ENCODE measurements at places on chromosomes 3 and 15.
A peak's percentile ranks its signal among the peaks of the same experiment; 100 is the strongest.

DNA sequence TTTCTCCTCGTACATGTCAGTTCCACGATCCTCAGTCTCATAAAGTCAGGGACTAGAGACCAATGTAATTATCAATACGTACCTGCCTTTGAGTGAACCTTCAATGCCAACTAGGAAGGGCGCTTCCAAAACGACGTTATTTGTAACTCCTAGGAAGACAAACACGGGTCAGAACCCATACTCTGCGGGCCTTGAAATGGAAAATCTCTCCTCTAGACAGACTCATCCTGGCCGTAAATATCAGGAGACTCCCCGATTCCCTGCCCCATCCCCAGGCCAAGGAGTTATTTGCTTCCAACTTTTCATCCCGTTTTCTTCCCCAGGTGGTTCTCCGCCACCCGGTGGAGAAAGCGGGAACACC, 578 bp downstream of the OIP5 start:
- DNase-seq, result peak; percentile 70

DNA sequence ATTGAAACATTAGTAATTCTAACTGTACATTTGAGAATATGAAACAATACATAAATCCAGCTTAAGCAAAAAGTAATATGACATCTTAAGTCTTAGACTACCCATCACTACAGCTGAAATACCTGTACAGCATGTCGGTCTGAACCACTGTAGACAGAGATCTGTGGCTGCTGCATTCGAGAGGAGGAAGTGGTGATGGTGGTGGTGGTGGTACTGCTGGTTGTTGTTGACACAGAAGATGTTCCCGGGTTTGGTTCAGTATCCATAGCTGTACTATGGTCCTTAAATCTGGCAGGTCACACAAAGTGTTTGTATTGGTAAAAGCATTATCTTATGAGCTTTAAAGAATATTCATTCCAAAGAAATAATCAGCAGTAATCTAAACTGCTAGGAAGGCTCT, 2.9 kb downstream of the PHC3 start:
- DNase-seq, result no peak

GRCh38 chr15:91133511-91133910, 33.5 kb downstream of the SV2B start:
- DNase-seq, result no peak

- DNase-seq, result no peak
Measured at GRCh38 chr3:149267565-149267964, 45.9 kb upstream of the CP start.

- no peak for DNase-seq
Measured at GRCh38 chr3:39548282-39548681, 80.8 kb downstream of the MOBP start.

DNA sequence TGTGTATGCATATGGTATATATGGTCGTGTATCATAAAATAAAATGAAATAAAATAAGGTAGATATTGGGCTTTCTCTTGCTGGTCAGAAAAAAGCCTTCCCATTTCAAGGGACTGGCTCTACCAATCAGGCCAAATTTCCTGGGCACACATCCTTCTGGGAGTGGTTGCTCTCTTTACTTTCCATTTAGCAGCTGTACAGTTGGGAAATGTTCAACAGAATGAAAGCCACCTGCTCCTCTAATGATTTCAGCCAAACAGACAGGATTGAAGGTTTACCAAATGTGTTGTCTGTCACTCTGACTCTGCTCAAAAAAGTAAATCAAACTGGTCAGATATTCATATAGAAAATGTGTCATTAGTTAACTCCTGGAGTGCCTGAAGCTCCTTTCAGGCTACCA, 380.4 kb downstream of the ROBO2 start:
- no peak for DNase-seq

DNA sequence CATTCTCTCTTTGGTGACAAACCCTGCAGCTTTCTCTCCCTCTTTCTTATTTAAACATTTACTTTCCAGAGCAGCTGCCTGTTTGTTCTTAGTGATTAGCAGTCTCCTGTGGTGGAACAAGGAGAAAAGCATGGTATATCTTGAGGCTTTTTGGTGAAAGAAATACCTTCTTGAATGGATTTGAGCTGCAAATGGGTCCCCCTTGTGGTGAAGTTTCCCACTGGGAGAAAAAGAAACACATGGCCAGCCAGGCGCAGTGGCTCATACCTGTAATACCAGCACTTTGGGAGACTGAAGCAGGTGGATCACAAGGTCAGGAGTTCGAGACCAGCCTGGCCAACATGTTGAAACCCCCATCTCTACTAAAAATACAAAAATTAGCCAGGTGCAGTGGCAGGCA, 48.3 kb upstream of the ACP3 start:
- DNase-seq, result peak; percentile 18

DNA sequence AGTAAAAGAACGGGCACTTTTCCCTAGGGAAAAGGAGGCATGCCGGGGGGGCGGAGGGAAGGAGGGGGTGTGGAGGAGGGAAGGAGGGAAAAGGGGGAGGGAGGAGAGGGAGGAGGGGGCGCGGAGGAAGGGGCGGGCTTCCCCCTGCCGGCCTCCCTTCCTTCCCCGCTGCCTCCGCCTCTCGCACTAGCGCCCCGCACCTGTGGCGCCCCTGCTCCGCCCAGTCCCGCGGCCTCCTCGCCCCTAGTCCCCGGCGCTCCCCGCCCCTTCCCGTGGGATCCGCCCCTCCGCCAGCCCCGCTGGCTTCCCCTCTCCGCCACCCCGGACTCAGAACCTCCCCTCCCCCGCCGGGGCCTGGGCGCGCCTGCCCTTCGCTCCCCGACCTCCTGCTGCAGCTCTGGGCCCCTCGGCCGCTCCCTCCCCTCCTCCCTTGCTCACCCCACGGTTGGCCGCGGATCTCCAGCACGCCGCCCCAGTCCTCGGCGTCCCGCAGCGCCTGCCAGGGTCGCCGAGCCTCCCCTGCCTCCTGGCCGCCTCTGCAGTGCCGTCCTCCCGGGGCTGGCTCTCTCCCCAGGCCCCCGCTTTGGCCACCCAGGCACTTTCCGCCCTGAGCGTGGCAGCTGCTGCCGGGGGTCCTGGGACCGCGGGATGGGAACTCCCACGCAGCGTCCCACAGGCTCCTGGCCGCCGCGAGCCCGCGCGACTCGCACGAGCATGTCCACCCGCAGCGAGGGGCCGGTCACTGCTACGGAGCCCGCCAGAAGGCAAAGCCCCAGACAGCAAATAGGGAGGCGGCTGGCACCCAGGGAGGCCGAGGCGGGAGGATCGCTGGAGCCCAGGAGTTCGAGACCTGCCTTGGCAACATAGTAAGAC, 147.4 kb downstream of the TJP1 start:
- DNase-seq, result peak; percentile 70

DNA sequence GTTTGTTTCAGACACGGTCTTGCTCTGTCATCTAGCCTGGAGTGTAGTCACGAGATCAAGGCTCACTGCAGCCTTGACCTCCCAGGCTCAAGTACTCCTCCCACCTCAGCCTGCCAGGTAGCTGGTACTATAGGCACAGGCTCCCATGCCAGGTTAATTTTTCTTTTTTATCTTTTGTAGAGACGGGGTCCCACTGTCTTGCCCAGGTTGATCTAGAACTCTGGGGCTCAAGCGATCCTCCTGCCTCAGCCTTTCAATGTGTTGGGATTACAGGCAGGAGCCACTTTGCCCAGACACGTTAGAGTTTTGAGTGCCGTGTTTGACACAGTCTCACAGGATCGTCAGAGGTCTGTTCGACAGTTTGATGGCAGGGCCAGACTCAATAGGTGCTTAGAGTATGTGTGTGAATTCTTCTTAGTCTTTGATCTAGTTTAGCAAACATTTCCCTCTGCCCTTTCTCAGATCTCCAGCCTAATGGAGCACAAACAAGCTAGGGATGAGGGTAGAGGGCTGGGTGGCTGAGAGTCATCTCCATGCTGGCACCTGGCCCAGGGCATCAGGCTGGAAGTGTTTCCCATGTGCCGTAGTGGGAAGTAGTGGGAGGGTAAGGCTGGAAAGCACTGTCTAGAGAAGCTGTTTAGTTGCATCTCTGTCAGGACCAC, 66.1 kb upstream of the DLG1 start:
- DNase-seq, result peak; percentile 57

DNA sequence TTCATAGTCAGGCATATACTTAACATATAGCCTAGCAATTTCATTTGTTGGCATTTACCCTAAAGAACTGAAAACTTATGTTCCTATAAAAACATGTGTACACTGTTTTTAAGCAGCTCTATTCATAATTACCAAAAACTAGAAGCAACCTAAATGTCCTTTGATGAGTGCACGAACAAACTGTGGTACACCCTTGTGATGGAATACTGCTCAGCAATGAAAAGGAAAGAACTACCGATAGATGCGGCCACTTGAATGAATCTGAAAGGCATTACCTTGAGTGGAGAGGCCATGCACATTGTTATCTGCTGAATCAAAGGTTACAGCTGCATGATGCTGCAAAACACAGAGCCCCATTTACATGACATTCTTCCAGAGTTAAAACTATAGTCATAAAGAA, 44.7 kb downstream of the CFAP92 start:
- no peak for DNase-seq

- peak; percentile 81 for DNase-seq
Measured at GRCh38 chr3:158727206-158728060, 4.8 kb downstream of the RARRES1 start.

DNA sequence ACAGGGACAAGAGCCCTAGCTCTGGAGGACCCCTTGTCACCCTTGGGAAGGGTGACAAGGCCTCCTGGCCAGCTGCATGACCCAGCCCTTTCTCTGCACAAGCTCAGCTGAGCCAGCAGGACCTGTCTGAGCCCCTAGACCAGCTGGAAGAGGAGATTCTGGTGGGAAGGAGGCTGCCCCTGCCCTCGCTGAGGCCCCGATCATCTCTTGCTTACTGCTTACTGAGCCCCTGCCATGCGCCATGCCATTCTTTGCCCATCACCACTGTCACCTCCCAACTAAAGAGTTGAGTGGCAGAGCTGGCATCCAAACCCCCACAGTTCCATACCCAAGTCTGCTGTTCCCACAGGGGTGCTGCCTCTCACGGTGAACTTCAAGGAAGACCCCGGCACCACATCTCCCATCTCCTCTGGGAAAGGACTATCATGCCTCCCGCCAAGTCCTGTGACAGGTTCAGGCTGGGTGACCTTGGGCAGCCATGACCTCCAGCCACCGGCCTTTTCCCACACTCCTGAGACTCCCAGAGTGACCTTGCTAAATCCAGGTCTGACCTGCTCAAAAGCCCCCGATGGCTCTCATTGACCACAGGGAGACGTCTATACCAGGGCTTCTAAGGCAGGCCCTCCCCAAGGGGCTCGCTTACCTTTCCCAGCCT, 34.0 kb downstream of the ACSBG1 start:
- DNase-seq, result no peak

DNA sequence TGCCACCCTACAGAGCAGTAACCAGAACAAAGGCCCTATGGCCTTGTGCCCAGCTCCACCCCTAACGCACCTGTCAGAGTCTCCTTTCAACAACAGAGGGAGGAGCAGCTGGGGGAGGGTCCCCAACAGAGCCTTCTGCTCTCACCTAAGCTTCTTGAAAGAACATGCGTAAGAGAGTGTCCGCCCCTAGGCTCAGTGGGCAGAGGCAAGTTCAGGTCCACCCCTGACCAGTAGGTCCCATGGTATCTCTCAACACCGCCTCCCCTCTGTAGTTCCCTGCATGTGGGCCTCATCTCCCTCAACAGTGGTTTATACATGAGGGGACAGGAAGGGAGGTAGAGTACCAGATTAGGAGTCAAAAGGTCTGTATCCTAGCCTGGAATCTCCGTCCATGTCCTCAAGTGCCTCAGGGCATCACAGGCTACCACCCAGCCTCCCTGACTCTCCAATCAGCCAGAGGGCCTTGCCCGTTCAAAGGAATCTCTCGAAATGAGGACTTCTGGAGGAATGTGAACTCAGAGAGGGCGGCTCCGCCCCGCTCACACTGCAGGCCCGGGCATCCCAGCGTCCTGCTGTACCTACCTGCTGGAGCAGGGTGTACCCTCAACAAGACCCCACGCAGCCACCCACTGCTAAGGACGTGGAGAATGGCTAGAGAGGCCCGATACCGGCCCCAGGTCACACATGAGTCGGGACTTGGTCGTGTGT, 680 bp downstream of the POC1A start:
- DNase-seq, result peak; percentile 60

DNA sequence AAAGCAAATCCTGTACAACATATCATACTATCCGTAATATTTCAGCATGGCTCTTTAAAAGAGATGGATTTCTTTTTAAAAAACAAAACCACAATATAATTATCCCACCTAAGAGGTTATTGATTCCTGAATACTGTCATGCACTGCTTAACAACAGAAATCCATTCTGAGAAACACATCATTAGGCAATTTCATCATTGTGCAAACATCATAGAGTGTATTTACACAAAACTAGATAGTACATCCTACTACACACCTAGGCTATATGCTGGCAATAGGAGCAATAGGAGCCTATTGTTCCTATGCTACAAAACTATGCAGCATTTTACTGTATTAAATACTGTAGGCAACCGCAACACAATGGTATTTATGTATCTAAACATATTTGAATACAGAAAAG, 242.0 kb downstream of the NEK10 start:
- DNase-seq, result no peak

- DNase-seq, result no peak
Measured at GRCh38 chr15:69118089-69118488, 42.3 kb upstream of the GLCE start.

GRCh38 chr3:194111336-194111735, 24.6 kb upstream of the HES1 start:
- DNase-seq, result no peak

DNA sequence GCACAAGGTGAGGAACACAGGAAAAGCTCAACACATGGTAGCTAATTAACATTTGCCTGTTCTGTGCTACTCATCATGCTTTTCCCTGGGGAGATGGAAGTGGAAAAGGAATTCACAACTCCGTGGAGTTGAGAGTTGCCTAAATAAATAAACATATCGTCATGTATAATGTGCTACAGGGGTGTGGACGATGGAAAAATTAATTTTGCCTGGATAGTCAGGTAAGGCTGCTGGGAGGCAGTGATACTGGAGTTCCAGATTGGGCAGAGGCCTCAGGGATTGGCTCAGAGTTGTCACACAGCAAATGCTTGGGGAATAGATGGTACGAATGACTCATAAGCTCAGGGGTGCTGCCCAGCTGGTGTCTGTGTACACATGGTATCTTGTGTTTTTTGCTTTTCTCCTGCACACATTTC, 3.1 kb upstream of the ABHD6 start:
- peak; percentile 48 for DNase-seq

- no peak for DNase-seq
Measured at GRCh38 chr3:3241596-3241995, 62.1 kb upstream of the CRBN start.

DNA sequence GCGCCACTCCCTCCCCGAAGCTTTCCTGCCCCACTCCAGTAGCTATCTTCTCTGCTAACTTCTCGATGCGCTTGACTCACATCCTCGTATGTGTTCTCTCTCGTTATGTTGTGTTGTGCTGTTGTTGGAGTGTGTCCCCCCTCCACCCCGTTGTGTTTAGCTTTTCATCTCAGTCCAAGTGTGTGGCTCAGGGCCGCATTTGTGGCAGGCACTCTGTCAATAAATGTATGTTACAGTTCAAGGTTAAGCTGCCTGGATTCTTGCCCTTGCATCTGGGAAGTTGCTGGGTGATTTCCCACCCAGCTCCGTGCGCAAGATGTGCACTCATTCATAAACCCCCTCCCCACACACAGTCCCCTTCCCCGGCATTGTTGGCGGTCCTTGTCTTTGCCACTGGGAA, 71.9 kb downstream of the PGPEP1L start:
- no peak for DNase-seq
